ENCODE measurements at places on chromosomes 11 and 22. TPM values are rescaled to one million over a fixed set of nuclear protein-coding genes. Genes with fewer than 3 reads are reported as not detected.

The SERPING1 gene
- 500 TPM for total RNA-seq

The MRGPRE gene
- not detected for total RNA-seq

The SLC6A5 gene
- not detected for total RNA-seq

The OAF gene
- 32.3 TPM for total RNA-seq

The MGAT3 gene
- total RNA-seq: 4.1 TPM

The GPHA2 gene
- not detected for total RNA-seq

The ALG8 gene
- 47.0 TPM for total RNA-seq

The NAV2 gene
- total RNA-seq: 41.6 TPM

The CASP12 gene
- total RNA-seq: 2.4 TPM

The TRIM6 gene
- total RNA-seq: 2.6 TPM

The MMP8 gene
- 1.0 TPM for total RNA-seq

Measured in omental fat pad (tissue), 4 donors.